ENCODE measurements at places on chromosomes 7 and 10. TPM values are rescaled to one million over a fixed set of nuclear protein-coding genes. Genes with fewer than 3 reads are reported as not detected.
A peak's percentile ranks its signal among the peaks of the same experiment; 100 is the strongest.

FAM25A gene
- not detected for total RNA-seq

PAPOLB gene
- total RNA-seq: not detected

DPYSL4 gene
- 17.7 TPM for total RNA-seq

GTF2IRD2 gene
- 4.1 TPM for total RNA-seq

ANXA11 gene
- 2.7 TPM for total RNA-seq

C7orf33 gene
- not detected for total RNA-seq

TCF7L2 gene
- total RNA-seq: 11.0 TPM

LRRC4 gene
- 19.8 TPM for total RNA-seq

DNA sequence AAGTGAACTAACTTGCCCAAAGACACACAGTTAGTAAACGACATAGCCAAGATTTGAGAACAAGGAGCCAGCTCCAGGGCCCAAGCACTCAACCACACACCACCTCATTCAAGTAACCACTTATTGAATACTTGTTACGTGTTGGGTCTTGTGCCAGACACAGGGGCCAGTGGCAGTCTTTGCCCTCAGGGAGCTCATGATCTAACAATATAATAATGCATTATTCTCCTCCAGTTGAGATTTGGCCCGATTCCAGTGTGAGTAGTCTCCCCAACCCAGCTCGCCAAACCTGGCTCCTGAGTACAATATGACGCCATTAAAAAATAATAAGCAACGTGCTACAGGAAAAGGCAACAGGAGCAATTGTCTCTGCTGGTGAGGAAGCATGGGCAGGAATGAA is 14.4 kb upstream of the STK17A start:
- no peak overlapping the region for H3K4me3 ChIP-seq
- no peaks in the 10 kb centered on the region for H3K27me3 ChIP-seq
- DNase-seq: no peak
- no peak overlapping the region for H3K27ac ChIP-seq
- no peaks in the 10 kb centered on the region for H3K36me3 ChIP-seq
- no peaks in the 10 kb centered on the region for H3K4me1 ChIP-seq

- H3K27ac ChIP-seq: no peak overlapping the region
- no peak for DNase-seq
- no peaks in the 10 kb centered on the region for H3K36me3 ChIP-seq
- no peak overlapping the region for H3K4me3 ChIP-seq
- no peaks in the 10 kb centered on the region for H3K4me1 ChIP-seq
These were observed 369.6 kb upstream of the POT1 start for GRCh38 chr7:125299003-125299765.

DNA sequence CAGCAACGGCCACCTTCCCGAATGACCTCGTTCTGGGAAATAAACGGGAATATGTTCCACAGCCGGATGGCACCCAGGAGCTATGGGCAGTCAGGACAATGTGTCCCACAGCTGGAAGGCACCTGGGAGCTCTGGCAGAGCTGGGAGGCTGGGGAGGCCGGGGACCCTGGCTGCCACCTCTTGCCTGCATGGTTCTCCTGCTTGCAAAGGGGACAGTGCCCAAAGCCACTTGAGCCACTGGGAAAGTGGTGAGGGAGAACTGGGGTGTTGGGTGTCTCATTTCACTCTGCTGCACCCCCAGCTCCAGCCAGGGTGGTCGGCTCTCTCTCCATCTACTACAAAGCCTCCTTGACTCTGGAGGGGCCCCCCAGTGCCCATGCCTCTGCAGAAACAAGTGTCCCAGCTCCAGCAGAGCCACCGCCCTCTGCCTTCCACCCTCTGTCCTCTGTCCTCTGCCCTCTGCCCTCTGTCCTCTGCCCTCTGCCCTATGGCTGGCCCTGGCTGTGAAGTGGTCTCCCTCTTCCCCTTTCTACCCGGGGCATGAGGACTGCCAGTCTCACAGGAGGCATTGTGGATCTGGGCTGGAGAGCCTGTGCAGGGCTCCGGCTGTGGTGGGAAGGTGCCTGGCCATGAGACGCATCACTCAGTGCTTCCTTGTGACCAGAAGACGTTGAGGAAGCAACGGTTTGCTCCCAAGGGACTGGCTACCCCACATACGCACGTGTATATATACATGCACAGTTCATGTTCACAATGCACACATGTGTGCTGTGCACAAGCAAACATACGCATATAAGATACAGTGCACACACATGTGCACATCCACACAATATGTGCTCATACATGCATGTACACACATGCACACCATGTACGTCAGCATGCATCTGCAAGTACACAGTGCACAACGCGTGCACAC is 21.5 kb upstream of the INPP5A start:
- no peaks in the 10 kb centered on the region for H3K36me3 ChIP-seq
- no peak overlapping the region for H3K4me3 ChIP-seq
- peaks cover 28% of the 10 kb centered on the region for H3K4me1 ChIP-seq
- H3K27me3 ChIP-seq: peaks cover 62% of the 10 kb centered on the region
- no peak overlapping the region for H3K27ac ChIP-seq
- DNase-seq: no peak

- H3K27me3 ChIP-seq: no peaks in the 10 kb centered on the region
- no peaks in the 10 kb centered on the region for H3K4me1 ChIP-seq
These were observed 16.8 kb upstream of the GDF10 start for GRCh38 chr10:47283101-47283630.

- no peak overlapping the region for H3K4me3 ChIP-seq
- H3K4me1 ChIP-seq: peaks cover 15% of the 10 kb centered on the region
- H3K27ac ChIP-seq: no peak overlapping the region
- no peaks in the 10 kb centered on the region for H3K36me3 ChIP-seq
- no peaks in the 10 kb centered on the region for H3K27me3 ChIP-seq
- DNase-seq: no peak
These were observed 185.9 kb downstream of the TCERG1L start for GRCh38 chr10:131125511-131126225.

DNA sequence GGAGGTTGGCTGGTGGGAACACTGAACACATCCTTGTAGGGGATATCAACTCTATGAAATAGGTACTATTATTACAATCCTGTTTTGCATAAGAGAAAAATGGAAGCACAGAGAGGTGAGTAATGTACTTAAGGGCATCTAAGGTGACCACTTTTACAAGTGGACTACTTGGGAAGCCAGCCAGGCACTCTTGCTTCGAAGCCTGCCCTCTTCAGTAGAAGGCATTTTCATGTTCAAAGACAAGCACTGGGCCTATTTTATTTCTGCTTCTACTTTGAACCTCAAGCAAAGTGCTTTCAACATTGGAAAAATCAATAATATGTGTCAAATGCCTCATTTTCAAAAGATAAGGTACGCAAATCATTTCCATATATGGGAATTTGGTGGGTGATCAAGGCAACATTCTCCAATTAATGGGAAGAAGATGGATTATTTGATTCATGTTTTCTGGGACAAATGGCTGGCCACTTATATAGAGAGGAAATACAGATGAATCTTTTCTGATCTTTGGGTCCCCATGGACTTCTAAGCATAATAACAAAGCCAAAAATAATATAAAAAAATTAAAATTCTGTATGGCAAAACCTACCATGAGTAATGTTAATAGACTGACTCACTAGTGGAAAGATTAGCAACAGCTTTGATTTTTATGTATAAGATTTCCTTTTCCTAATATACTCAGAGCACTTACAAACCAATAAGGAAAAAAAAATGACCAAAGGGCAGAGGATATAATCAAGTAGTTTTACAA is 270.2 kb downstream of the FRMD4A start:
- no peak overlapping the region for H3K4me3 ChIP-seq
- peaks cover 10% of the 10 kb centered on the region for H3K4me1 ChIP-seq
- H3K27me3 ChIP-seq: no peaks in the 10 kb centered on the region
- DNase-seq: no peak

DNA sequence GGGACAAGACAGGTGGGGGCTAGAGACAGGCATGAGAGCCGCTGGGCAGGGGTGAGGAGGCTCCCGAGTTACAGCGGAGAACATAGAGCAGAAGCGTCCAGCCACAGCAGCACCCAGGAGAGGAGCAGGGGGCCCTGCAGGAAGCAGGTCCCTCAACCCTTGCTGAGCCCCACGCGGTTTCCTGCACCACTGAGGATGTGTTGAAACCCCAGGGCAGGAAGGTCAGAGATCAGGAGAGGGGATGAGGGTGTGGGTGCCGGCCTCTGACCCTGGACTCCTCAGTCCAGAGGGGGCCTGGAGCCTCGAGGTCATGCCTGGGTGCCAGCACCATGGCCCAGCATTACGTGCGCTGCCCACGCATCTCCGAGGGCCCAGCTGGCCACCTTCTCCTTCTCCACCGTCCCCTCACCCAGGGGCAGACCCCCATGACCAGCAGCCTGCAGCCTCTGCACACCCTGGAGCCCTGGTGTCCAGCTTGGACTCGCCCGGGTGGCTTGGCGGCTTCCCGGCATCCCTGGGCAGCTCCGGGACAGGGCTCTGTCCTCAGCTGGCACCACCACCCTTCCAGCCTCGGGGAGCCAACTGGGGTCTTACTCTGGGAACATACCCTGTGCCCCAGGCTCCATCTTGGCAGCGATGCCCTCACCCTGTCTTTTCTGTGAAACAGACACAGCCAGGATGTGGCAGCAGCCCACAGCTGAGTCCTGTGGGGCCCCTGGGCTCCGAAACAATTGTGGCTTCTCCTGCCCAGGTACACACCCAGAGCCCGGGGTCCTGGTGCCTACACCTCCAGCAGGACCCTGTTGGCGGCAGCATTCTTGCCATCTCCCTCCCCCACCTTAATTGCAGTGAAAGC is 52.0 kb downstream of the STK32C start:
- H3K4me3 ChIP-seq: no peak overlapping the region
- no peaks in the 10 kb centered on the region for H3K36me3 ChIP-seq
- DNase-seq: no peak
- no peak overlapping the region for H3K27ac ChIP-seq
- H3K4me1 ChIP-seq: peaks cover 6% of the 10 kb centered on the region

DNA sequence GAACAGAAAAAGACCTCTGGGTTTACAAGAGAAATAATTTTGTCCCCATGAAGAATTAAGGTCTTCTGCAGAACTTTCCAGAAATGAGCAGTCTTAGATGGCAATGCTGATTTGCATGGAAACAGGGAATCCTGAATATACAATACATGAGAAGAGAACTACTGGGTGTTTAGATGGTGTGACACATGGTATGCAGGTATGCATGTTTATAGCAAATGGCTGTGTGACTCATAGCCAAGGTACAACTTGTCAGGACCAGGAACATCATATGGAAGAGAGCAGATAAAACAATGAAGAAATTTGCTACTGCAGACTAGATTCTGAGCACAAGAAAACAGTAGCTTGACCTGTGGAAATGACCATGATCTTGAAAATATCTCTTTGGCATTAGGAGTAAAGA is 907.8 kb downstream of the GATA3 start:
- DNase-seq: no peak
- no peaks in the 10 kb centered on the region for H3K27me3 ChIP-seq
- H3K27ac ChIP-seq: no peak overlapping the region
- no peaks in the 10 kb centered on the region for H3K4me1 ChIP-seq
- no peaks in the 10 kb centered on the region for H3K36me3 ChIP-seq

DNA sequence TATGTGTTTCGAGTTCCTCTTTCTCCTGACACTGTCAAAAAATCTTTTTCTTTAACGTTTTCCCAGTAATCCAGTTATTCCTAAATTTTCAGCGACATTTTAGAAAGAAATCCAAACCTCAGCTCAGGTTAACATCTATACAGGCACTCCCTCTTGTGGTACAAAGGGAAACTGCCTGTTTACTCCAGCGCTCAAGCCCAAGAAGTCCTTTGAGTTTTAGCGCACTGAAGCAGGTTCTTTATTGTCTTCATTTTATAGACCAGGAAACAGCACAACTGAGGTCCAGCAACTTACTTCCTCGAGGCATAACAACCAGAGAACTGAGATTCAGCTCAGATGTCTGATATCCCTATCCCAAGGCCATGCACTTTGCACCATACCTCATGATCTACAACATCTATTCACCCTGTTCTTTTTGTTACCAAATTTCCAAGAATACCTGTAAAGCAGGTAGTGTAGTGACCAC is 287.2 kb upstream of the MKLN1 start:
- no peak overlapping the region for H3K27ac ChIP-seq
- no peak overlapping the region for H3K4me3 ChIP-seq
- H3K36me3 ChIP-seq: no peaks in the 10 kb centered on the region
- DNase-seq: peak; percentile 80

DNA sequence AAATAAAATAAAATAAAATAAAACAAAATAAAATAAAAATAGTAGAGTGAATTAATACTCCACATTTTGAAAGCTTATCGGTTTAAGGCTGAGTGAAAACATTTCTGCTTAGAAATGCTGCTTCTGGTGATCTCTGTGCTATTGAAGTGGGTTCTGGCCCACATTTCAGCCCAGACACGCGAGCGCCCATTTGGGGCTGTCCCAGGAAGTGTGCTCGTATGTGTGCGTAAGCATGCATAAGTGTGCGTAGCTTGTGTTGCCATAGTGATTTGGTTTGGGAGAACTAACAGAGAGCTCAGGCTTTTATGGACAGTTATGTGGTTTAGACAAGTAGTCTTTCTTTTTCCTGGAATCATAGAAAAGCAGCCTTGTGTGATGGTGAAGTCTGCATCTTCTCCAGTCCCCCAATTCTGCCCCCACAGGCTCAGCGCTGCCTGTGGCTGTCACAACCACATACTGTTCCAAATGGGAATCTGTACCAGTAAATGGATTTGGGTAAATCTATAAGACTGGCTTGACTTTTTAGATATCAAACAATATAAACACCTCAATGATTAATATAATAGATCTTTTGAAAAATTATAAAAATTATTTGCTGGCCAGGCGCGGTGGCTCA is 29.8 kb upstream of the PURB start:
- no peaks in the 10 kb centered on the region for H3K4me1 ChIP-seq
- H3K27ac ChIP-seq: no peak overlapping the region
- no peaks in the 10 kb centered on the region for H3K36me3 ChIP-seq
- DNase-seq: no peak
- no peak overlapping the region for H3K4me3 ChIP-seq
- no peaks in the 10 kb centered on the region for H3K27me3 ChIP-seq

- H3K27ac ChIP-seq: no peak overlapping the region
- no peaks in the 10 kb centered on the region for H3K27me3 ChIP-seq
- H3K4me3 ChIP-seq: no peak overlapping the region
- H3K36me3 ChIP-seq: no peaks in the 10 kb centered on the region
These were observed 55.0 kb upstream of the SHH start for GRCh38 chr7:155867280-155867679.

DNA sequence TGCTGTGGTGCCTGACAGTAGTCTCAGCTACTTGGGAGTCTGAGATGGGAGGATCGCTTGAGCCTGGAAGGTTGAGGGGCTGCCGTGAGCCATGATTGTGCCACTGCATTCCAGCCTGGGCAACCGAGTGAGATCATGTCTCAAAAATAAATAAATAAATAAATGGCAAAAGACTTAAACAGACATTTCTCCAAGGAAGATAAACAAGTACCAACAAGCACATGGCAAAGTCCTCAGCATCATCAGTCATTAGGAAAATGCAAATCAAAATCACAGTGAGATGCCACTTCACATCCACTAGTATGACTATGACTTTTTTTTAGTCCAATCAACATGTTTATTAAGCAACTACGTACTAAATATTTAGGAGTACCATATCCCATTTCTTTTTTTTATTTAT is 21.3 kb upstream of the KPNA7 start:
- no peak overlapping the region for H3K4me3 ChIP-seq
- no peak for DNase-seq
- no peaks in the 10 kb centered on the region for H3K36me3 ChIP-seq
- no peaks in the 10 kb centered on the region for H3K4me1 ChIP-seq

GRCh38 chr7:77579797-77580196 is 42.7 kb downstream of the PTPN12 start:
- peaks cover 16% of the 10 kb centered on the region for H3K36me3 ChIP-seq
- no peaks in the 10 kb centered on the region for H3K4me1 ChIP-seq
- H3K27me3 ChIP-seq: no peaks in the 10 kb centered on the region
